ENCODE measurements at places on chromosomes 16 and 17.
A peak's percentile ranks its signal among the peaks of the same experiment; 100 is the strongest.

- DNase-seq, result no peak
Observed at GRCh38 chr16:62625326-62625725, 589.1 kb upstream of the CDH8 start.

GRCh38 chr17:19250421-19251173 lies 13.4 kb downstream of the EPN2 start:
- no peak for DNase-seq

GRCh38 chr17:82931699-82932517 lies 92.1 kb upstream of the ZNF750 start:
- DNase-seq, result no peak

DNA sequence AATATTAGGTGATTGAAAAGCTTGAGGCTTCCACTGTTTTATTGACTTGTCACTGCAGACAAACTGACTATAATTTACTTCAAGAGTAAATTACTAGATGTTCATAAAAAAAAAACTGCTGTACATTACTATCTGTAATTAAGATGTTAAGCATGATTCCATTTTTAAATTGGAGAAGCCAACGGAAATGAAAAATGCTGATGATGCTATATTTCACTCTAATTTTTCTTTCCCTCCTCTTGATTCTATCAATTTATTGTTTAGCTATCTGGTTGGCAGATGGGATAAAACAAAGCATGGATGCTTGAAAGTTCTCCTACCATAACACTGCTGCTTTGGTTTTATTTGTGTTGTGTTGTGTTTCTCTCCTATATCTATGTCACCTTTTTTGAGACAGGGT lies 41.0 kb downstream of the MAF start:
- no peak for DNase-seq

DNA sequence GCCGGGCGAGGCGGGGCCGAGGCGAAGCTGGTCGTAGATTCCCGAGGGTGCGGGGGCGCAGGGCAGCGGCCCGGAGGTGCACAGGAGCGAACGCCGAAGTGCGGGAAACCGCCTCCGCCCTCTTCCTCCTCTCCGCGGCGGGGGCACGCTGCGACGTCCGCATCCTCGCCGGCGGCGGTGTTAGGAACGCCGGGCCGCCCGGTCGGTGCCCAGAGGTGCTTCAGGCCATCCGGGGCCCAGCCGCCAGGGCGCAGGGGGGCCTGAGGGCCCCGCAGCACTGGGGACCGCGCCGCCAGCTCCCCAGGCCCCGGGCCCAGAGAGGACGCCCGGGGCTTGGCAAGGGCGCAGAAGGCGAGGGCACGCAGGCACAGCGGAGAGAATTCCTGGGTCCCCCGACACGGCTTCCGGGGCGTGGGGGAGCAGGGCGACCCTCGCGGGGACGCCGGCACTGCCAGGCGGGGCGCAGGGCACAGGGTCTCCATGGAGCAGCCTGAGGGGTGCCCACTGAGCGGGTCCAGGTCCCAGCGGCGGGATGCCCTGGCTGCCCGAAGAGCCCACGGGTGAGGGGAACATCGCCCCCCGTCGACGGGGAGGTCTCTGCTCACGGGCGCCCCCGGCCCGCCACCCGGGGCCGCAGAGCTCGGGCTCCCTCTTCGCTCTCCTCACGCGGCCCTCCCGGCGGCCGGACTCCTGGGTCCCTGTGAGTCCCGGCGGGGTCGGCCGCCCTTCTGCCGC lies 576 bp downstream of the EPOP start:
- no peak for DNase-seq

DNA sequence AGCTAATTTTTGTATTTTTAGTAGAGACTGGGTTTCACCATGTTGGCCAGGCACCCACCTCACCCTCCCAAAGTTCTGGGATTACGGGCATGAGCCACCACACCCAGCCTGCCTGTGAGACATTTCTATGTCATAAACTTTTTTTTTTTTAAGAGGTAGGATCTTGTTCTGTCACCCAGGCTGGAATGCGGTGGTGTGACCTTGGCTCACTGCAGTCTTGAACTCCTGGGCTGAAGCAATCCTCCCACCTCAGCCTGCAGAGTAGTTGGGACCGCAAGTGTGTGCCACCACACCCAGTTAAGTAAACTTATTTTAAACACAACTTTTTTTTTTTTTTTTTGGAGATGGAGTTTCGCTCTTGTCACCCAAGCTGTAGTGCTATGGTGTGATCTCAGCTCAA lies 47.2 kb downstream of the SCNN1G start:
- no peak for DNase-seq

DNA sequence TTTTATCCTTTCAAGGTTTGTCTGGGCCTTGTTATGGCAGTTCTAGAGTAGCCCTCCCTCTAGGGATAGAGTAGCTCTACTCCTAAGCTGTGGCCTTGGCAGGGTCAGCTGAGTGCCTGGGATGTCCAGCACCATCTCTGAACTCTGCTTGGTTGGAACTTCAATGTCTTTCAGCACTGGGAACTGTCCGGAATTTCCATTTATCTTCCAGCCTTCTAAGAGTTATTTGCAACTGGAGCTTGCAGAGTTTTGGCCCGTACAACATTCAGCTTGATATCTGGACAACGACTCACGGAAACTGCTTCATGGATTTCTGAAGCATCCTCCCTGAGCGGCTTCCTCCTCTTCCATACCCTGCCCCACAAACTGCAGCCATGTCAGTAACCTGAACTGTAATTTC lies 22.9 kb downstream of the MMD start:
- no peak for DNase-seq

DNA sequence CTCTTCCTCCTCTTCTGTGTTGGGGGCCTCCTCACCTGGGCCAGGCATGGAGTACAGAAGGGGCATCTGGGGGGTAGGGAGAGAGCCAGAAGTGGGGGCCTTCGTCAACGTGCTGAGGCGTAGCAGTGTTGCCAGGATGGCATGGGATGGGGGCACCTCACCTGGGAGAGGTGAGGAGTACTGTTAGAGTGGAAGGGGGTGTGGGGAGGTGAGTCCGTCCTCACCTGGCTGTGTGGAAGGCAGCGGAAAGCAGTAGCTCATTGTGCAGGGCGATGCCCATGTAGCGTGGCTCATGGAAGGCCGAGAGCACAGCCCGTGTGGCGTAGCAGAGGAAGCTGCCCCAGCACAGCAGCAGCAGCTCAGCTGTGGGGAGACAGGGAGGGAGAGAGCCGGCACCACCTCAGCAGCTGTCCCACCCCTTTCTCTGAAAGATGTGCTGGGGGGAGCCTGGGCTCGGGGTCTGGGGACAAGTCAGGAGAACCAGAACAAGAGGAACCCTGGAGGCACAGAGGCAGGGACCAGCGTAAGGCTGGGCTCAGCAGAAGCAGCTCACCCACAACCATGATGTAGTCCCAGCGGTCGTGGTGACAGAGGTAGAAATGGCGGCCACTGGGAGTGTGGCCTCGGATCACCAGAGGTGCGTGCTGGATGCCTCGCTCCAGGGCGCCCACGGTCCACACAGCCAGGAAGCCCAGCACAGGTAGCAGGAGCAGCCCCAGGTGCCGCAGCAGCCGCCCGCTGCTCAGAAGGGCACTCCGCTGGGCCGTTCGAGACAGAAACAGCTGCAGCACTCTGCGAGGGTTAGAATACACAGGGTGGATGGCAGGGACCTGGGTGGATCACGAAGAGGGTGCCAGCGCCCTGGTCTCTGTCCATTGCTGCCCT lies 9.0 kb downstream of the GPR179 start:
- DNase-seq, result no peak

- no peak for DNase-seq
Observed at GRCh38 chr16:30184096-30184890, 891 bp downstream of the CORO1A start.

DNA sequence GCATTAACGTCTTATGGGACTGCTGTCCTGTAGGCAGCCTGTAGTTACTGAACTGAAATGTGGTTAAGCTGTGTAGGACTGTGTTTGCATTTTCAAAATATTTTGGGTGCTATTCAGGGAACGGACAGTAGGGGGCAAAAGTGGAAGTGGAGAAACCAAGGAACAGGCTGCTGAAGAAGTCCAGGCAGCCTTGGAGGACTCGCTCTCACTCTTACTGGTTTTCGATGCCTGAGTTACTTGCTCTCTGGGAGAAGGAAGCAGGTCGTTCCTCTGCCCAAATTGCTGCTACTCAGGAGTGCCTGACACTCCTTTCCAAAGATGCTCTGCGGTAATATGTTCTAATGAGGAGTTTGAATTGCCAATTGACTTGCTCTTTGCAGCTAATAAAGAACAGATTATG lies 64.5 kb upstream of the RBFOX1 start:
- peak; percentile 25 for DNase-seq
